ENCODE measurements at places on chromosomes 3 and 15.

GRCh38 chr15:88959445-88959844 is 46.3 kb upstream of the MFGE8 start:
- DNase-seq: no peak

GRCh38 chr3:127015282-127016042 is 32.5 kb downstream of the PLXNA1 start:
- DNase-seq: no peak

GRCh38 chr3:13235897-13236296 is 162.7 kb upstream of the IQSEC1 start:
- no peak for DNase-seq

DNA sequence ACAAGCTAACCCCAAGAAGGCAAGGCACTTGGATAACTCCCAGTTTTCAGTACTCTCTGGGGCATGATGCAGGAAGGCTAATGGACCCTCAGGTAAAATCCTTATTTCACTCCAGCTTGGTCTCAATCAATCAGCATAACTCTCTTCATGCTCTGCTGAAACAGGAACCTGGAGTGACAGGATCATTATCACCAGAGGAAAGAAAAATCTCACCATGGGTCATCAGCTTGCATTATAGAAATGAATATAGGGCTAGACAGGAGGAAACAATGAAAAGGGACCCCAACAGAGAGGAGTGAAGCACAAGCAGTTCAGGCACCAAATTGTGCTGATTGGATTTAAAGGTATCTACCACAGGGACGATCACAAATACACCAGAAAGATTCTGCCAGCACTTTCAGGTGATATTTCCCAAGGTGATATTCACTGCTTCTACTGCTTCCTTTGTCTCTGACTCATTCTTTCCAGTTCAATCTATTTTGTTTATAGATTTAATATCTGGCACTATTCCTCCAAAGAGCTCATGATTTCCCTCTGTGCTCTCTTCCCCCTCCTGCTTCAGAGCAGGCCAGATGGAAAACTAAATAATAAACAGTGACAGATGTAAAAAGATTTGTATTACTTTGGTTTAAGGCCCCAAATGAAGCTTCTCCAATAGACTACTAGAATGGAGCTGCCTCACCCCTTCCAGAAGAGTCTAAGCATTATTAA is 22.9 kb upstream of the THUMPD3 start:
- DNase-seq: no peak

DNA sequence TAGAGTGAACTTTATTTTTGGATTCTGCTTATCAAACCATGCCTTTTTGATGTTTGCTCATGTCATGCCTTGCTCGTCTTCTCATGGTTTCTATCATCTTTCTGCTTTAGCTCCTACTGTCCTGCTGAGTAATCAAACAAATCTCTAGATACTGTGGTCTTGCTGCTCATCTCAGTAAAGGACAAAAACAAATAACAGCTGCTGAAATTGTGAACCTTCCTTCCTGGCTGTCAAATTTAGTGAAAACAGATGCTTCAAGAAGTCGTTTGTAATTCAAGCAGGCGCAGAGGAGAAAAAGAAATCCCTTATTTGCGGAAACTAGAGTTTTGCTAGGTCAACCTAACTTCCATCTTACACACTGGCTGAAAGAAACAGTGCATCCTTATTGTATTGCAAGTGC is 616.1 kb upstream of the ALCAM start:
- no peak for DNase-seq

GRCh38 chr15:101625184-101625583 is 27.0 kb downstream of the TM2D3 start:
- DNase-seq: no peak

All from stimulated activated CD4-positive, alpha-beta T cell treated with anti-CD3 and anti-CD28 coated beads, Interleukin-12 subunit alpha, Interleukin-12 subunit beta, amount 100 ng/mL, for 4 hours (primary cell).